Activated T-helper 17 cell treated with anti-CD3 and anti-CD28 coated beads, Interleukin-2, amount 50 U/mL, for 72 hours (primary cell): ENCODE measurements at places on chromosomes 7 and 10.

DNA sequence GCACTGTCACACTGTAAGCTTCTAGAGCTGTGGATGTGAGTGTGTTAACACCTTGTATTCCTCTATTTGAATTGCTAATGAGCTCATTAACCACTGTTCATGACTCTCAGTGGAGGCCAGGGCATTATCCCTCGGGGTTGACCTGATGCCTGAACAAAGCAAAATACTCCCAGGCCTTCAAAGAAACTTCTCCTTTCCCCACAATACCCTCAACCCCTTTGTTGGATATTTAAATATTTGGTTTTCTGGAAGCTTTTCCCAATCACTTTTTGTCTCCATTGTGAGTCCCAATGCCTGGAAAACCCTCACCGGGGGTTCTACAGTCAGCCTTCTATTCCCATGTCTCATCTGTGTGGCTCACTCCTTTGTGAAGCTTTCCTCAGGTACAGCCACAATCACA lies 780.1 kb downstream of the PHTF2 start:
- no peak for ATAC-seq

GRCh38 chr10:115772606-115773005 lies 500.4 kb downstream of the GFRA1 start:
- no peak for ATAC-seq

- no peak for ATAC-seq
These were observed 197.9 kb downstream of the ARHGAP12 start for GRCh38 chr10:31730776-31731175.

GRCh38 chr7:3371601-3372000 lies 70.5 kb downstream of the SDK1 start:
- ATAC-seq: no peak

- ATAC-seq: no peak
These were observed 34.7 kb downstream of the ZNF33A start for GRCh38 chr10:38045129-38045528.

DNA sequence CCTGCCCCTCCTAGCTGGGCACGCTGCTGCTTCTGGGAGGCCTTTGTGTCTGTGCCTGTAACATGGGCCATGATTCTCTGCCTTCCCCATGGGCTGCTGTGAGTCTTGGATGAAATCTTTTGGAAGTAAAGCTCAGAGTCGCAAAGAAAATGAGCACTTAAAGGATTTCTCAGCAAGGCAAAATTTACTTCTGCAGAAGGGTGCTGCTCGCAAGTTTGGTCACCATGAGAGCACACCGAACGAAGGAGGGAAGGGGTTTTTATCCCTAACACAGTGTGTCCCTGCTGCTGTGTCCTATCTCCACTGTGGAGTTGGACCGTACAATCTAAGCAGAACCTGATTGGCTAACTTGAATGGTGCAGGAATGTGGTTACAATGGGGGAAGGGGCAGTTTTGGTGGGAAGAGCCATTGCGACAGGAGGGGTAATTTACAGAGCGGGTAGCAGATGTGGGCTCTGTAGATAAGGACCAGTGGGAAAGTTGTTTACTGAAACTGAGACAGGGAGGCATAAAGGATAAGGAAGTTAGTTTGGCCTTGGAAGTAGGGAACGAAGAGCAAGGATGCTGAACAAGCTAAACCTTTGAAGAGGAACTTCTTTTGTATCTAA lies 57.5 kb downstream of the FANK1 start:
- no peak for ATAC-seq

- ATAC-seq: no peak
These were observed 19.4 kb downstream of the GTF2IRD1 start for GRCh38 chr7:74473116-74473515.

GRCh38 chr10:121886997-121887622 lies 40.7 kb downstream of the ATE1 start:
- ATAC-seq: peak; percentile 70

DNA sequence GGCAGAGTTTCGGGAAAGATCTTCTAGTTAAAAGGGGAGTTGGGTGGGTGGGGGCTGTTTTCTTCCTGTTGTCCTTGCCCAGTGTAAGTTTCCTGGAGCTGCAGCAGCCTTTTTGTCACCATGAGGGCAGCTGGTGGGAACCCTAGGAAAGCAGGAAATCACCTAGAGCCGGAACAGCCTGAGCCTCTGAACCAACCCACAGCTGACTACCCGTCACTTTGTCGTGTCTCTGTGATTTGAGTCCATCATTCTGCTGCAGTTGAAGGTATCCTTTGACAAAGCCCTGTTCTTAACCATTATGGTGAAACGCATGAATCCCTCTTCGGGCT lies 1.2 kb upstream of the C10orf143 start:
- ATAC-seq: no peak

- no peak for ATAC-seq
These were observed 41.7 kb upstream of the TOMM7 start for GRCh38 chr7:22864301-22864700.

DNA sequence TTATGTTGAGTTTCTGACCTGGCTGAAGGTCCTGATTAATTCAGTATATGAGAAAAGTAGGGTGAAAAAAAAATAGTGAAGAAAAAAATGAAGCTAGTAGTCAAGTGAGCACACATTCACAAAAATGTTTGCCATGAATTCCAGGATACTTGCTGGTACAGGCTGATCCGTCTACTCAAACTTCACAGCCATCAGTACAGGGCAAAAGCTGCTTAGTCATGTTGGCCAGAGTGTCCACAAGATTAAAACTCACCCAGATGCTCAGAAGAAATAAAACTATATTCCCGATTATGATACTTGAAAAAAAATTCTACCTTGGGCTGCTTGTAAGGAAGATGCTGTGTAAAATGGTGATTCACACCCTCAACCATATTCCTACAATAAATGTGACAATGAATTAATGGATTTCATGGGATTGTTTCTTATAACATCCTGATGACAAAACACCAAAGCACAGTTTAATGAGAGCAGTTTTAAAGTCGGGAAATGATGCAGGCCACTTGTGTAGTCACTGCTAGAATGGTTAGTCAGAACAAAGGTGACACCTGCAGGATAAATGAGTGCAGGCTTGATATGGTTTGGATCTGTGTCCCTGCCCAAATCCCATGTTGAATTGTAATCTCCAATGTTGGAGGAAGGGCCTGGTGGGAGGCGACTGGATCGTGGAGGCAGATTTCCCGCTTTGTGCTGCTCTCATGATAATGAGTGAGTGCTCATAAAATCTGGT lies 49.2 kb upstream of the ANKRD1 start:
- no peak for ATAC-seq

DNA sequence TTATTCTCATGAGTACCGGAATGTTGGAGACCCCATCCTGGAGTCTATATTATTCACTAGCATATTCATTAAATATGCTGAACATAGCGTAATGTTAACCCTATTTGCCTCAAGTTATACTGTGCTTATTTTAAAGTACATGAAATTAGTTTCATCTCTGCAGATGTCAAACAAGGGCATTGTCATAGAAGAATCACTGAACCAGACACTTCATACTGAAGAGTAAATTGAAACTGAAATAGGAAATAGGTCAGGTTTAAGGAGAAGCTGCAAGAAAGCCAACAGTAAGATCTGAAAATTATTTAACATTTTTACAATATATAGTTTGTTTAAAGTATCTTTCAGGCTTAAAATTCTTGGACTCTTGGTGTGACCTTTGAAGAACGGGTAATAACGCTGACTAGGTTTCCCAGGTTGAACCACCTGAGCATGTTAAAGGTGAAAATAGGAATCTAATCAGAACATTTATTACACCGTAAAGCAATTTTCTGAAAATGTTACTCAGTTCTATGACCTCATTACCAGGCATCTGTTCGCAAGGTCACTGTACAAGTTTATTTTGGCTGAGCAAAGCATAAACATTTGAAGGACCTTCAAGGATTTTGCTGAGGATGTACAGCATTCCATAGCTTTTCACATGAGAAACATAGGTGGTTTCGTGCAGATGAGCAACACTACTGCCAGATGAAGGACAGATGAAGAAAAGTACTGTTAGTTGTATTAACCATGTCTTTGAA lies 82.7 kb downstream of the REEP3 start:
- ATAC-seq: no peak

DNA sequence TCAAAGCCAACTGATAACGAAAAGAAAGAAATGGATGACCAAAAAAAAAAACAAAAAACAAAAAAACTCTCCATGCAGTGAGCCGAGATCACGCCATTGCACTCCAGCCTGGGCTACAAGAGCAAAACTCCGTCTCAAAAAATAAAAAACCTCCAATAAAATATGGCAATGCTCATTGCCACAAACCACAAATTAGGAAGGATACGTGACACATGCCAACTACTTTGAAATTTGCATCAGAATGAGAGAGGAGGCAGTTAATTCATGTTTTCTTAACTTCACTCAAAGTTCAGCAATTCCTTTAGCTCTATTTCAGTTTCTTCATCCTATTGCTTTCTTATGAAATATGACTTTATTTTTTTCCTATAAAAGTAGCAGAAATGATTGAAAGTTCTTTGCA lies 398.1 kb upstream of the C7orf33 start:
- ATAC-seq: no peak

GRCh38 chr7:116862951-116863670 lies 724 bp downstream of the CAPZA2 start:
- ATAC-seq: peak; percentile 40

GRCh38 chr10:2438248-2438939 lies 629.0 kb upstream of the PFKP start:
- no peak for ATAC-seq

GRCh38 chr7:32948202-32948601 lies 9.0 kb upstream of the FKBP9 start:
- ATAC-seq: no peak
